Kasumi-1 (cell line): ENCODE measurements at places on chromosomes 2 and 18.
A peak's percentile ranks its signal among the peaks of the same experiment; 100 is the strongest.

DNA sequence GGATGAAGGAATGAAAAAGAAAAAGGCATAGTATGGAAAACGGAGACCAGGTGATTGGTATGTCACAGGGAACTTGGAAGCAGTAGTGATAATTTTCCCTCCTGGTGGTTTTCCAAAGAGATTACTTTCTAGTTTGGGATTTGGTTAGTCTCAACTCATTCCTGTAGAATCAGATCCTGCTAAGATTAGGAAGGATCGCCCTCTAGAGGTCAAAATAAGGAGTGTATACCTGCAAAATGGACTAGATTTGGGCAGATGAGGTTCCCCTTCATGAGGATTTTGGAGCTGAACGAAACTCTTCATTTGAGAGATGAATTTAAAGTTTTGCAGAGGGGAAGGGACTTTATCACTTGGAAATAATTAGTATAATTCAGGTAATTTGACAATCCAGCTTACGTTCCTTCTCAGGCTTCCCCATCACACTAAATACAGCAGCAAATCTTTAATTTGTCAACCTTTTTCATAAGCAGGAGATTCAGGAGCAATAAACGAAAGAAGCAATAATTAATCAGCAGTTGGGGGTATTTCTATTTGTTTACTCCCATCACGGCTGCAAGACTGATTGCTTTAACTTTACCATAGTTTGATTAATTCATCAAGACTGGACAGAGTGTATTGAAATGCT is 65.2 kb downstream of the CCDC195 start:
- DNase-seq, result peak; percentile 23

- no peak for DNase-seq
These were observed 24.7 kb upstream of the KCNG2 start for GRCh38 chr18:79772865-79773696.

GRCh38 chr2:237665713-237666143 is 38.3 kb downstream of the LRRFIP1 start:
- no peak for DNase-seq

- no peak for DNase-seq
These were observed 11.6 kb upstream of the NAB1 start for GRCh38 chr2:190637281-190637734.

GRCh38 chr2:112181571-112182290 is 43.5 kb downstream of the FBLN7 start:
- DNase-seq, result no peak

DNA sequence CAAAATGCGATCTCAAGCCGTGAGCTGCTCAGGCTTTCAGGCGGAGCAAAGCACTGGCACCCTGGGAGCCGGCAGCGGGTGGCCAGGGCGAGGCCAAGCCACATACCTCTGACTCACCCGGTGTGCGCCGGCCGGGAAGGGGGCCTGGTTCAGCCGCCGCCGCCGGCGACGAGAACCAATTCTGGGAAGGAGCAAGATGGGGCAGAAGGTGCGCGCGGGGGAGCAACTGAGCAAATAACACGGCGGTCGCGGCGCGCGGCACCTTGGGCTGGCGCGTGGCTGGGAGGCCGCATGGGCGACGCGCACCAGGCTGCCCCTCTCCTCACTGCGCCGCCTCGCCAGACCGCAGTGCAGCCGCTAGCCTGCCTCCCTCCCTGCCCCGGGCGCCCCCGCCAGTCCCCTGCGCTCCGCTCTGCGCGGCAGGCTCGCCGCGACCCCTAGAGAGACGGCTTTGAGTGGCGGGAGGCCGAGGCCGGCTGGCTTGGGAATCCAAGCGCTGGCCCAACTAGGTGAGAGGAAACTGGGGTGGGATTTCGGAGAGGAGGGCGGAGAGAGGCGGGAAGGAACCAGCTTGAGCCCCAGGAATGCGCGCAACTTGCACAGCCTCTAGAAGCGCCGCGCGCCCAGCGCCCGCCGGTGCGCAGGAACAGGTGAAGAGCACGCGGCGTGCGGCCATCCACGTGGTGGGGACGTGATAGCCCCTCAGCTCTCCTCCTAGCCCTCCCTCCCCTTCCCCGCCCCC is 3.2 kb downstream of the NRP2 start:
- no peak for DNase-seq

GRCh38 chr2:72998234-72998651 is 73.3 kb downstream of the SFXN5 start:
- no peak for DNase-seq

DNA sequence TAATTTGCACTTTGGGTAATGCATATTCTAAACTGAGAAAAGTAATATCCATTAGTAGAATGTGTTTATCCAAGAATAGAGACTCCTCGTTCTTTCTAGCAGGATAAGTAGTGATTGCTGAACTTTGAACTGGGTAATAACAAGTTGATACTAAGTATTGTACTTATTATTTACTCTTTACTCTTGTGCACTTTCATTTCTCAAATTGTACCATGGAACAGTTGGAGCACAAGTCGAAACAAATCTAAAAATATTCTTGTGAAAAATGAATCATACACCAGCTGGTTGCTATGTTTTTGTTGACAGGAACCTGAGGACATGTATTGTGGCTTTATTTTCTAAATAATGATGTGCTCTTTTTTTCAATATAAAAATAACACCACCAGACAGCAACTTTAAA is 111.9 kb downstream of the RGPD3 start:
- no peak for DNase-seq

- DNase-seq, result no peak
These were observed 236.6 kb downstream of the PTH2R start for GRCh38 chr2:208643145-208643544.

- no peak for DNase-seq
These were observed 84.4 kb upstream of the LYPD1 start for GRCh38 chr2:132754392-132754791.

DNA sequence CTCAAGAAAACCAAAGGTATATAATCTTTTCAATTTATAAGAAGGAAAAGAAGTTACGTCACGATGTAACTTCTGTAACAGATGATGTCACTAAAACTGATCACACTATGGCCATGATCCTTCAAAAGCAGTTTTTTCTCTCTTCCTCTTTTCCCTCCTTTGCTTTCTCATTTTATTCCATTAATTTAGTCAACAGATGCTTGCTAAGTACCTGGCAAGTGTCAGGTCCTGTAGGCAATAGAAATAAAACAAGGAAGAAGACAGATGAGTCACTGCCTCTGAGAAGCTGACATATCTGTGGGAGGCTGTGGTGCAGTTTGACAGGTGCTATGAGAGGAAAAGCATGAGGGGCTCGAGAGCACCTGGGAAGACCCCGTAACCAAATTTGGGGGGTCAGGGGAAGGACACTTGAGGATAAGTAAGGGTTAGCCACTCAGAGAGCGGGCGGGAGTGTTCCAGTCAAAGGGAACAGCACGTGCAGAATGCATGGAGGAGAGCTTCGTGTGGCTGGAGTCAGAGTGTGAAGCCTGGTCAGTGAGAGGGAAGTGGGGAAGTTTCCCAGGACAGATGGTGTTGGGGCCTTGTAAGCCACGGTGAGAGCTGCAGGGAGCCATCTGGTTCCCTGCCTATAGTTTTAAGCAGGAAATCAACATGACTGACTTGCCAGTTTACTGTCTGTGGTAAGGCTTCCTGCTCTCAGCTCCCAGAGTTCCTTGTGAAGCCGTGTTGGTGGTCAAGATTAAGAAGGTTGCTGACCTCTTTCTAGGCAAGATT is 198.8 kb upstream of the FOSL2 start:
- peak; percentile 87 for DNase-seq

DNA sequence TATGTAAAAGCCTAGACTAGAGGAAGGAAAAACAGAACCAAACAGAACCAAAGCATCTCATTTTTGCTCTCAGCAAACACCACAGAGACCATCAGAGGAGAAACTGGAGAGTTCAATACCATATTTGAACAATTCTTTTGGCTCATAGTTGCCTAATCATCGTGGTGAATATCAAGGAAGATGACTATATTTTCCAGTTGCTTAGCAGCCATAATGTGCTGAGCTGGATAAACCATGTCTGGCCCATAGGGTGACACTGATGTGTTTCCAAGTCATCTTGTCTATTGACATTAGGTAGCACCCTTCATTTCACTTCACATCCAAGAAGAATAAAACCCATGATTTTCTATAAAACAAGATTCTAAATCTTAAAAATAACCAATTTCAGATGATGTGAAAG is 5.9 kb upstream of the XRCC5 start:
- DNase-seq, result no peak

DNA sequence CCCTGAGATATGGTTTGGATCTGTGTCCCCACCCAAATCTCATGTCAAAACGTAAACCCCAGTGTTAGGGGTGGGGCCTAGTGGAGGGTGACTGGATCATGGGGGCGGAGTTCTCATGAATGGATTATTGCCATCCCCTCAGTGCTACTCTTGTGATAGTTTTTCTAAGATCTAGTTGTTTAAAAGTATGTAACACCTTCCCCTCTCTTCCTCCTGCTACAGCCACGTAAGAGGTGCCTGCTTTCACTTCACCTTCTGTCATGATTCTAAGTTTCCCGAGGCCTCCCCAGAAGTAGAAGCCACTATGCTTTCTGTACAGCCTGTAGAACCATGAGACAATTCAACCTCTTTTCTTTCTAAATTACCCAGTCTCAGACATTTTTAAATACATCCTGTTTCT is 16.9 kb downstream of the PUM2 start:
- no peak for DNase-seq

GRCh38 chr18:69715191-69715795 is 232.4 kb downstream of the CD226 start:
- no peak for DNase-seq

DNA sequence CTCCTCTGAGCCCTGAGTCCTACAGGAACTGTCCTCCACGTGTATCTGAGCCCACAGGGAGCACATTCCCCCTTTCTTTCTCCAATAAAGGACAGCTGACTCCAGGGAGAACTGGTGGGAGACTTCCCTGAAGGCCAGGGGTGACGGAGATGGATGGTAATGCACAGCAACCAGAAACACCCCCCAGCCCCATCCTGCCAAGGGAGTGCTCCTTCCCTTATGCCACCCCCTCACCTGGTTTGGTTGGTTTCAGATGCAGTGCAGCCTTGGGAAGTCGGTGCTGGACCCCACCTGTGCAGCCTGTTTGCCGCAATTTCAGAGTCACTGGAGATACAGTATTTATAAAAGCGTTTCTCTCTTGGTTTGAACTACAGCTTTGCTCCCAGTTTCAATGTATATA is 24.0 kb downstream of the GPR55 start:
- DNase-seq, result no peak

DNA sequence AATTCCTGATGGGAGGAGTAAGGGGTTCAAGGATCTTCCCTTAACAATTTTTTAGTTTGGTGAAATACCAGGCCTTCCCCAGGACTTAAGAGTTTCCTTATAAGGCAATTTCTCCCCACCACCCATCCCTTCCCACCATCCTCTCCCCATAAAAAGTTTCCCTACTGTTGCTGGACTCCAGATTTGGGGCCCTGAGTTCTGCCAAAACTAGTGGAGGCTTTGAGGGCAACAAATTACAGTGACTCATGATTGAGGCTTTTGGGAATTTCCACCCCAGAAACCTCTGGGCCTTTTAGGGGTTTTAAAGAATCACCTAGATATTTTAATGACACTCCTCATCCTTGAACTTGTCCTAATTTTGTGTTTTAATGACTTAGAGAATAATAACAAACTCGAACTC is 14.3 kb upstream of the EN1 start:
- DNase-seq, result no peak

- no peak for DNase-seq
These were observed 90.7 kb downstream of the PDCL3 start for GRCh38 chr2:100653449-100654035.

GRCh38 chr18:23943104-23943503 is 71.5 kb upstream of the TTC39C start:
- DNase-seq, result no peak

GRCh38 chr2:239811806-239812560 is 213.2 kb downstream of the NDUFA10 start:
- no peak for DNase-seq

DNA sequence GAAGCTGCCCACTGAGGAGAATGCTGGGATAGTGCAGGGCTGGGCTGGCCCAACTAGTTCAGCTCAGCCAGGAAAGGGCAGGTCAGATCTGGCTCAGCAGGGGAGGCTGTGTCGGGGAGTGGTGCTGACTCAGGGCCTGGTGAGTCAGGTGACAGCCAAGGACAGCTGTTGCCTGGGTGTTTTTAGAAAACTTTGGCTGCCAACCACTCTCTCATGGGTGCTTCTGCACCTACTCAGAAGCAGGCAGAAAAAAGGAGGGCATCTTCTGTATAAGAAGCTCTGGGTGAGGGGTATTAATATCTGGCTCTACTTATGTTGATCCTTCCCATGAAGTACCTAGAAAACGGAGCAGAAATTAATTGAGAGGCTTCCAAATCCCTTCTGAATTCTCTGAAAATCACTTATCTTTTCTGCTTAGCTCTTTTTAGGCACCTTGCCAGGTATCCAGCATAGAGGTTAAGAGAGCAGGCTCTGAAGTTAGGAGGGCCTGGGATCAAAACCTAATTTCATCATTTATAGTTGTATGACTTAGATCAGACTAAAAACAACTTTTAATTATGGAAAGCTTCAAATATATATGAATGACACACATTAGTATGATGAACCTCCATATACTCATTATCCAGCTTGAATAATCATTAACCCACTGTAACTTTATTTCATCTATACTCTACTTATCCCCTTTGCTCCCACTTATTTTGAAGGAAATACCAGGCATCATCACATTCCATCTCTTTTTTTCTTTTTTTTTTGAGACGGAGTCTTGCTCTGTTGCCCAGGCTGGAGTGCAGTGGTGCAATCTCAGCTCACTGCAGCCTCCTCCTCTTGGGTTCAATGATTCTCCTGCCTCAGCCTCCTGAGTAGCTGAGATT is 15.5 kb upstream of the RAB10 start:
- DNase-seq, result no peak

DNA sequence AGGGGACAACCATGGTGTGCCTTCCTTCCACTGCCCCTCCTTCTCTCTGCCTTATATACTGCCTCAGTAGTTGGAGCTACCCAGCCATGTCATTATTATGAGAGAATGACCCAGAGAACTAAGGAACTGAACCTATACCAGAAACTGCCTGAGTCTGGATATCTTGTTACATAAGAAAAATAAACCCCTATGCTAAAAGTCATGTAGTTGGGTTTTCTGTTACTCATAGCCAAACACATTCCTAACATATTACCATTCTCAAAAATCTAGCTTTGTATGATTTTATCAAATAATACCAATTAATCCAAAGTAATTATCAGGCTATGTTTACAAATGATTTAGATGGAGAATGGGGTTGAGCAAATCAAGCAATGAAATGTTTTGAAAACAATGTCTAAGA is 15.0 kb upstream of the KLF7 start:
- DNase-seq, result no peak

GRCh38 chr2:237869343-237870102 is 10.1 kb downstream of the RAMP1 start:
- no peak for DNase-seq
